NCI-H2081 (cell line): ENCODE measurements at places on chromosomes 13 and 19.

GRCh38 chr19:44636439-44637389, 7.0 kb upstream of the PVR start:
- no peak for DNase-seq

- no peak for DNase-seq
Measured at GRCh38 chr13:112769615-112770014, 79.8 kb downstream of the ATP11A start.

DNA sequence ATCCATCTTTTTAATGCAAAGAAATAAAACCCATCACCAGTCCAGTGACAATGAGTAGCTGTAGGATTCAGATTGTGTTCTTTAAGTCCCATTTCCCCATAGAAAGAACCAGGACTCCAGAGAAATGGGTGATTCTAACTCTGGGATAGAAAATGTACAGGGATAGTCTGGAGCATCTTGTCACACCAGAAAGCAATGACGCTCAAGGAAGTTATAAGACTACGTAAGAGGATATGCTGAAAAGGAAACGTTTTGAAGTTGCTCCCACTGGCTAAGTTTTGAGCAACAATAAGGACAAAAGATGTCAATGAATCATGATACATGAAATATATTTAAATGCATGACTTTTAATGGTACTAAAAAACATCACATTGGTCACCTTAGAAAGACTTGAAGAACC, 360.1 kb downstream of the DLEU7 start:
- no peak for DNase-seq

DNA sequence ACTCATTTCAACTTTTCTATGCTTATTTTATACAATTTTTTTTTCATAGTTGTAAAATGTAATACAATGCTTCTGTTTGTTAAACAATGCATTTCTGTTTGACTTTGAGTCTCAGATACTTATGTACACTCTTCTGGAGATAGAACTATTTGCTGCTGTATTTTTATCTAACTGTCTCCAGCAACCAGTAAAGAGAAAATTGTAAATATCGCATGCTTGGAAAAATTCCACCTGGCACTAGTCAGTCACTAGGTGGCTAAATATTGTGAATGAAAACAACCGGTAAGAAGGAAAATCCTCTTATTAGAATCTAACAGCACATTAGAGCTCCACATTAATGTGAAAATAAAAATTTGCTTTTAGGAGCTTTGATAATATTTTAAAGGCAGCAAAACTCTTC, 876.5 kb downstream of the PCDH9 start:
- DNase-seq: peak; percentile 67

DNA sequence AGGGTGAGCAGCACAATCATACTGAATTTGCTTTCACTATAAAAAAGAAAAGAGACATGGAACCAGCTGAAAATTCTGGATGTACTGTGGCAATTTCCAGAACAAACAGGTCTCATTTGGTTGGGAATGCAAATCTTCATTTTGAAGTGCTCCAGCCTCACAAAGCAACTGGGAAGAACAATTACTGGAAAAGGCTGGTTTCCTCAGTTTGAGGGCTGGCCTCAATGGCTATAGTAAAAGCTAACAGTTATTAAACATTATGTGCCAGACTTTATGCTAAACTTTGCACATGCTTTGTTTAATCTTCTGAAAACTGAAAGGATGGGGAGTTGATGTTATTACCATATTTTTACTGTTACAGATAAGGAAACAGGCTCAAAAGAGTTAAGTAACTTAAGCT, 3.0 kb downstream of the OBI1 start:
- DNase-seq: no peak

GRCh38 chr13:87676254-87677042, 5.3 kb downstream of the SLITRK5 start:
- no peak for DNase-seq

DNA sequence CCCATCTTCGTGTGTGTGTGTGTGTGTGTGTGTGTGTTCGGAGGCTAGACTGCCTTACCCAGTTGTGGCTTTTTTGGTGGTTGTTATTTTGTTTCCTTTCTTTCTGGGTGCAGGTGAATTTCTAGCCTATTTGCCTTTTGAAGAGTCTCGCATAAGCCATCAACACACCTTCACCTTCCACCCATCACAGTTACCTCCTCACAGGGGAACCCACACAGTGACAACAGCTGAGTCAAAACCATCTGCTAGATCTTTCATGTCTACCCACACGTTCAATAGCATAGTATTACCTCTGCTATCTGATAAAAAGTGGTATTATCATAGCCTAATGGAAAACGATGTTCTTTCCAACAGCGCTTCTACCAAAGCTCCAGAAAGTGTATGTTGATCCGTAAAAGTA, 303.2 kb upstream of the TMTC4 start:
- no peak for DNase-seq

DNA sequence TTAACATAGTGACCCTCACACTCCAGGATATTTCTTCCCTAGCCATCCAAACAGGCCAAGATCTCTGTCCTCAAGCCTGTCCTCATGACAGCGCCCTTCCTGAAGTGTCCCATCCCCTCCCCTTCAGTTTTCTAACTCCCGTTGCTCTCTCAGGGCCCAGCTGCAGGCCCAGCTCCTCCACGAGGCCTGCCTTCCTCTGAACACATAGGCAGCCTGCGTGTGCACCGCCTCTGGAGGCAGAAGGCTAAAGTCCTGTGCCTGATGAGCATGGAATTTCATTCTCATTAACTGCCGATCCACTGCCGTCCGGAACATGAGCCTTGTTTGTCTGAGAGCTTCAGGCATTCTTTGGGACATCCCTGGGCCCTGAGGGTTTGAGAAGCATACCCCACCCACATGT, 306.4 kb downstream of the DCLK1 start:
- no peak for DNase-seq

GRCh38 chr19:48400018-48400742, 6.7 kb downstream of the GRIN2D start:
- DNase-seq: peak; percentile 21

GRCh38 chr19:3723110-3723488, 14.9 kb downstream of the TJP3 start:
- no peak for DNase-seq

DNA sequence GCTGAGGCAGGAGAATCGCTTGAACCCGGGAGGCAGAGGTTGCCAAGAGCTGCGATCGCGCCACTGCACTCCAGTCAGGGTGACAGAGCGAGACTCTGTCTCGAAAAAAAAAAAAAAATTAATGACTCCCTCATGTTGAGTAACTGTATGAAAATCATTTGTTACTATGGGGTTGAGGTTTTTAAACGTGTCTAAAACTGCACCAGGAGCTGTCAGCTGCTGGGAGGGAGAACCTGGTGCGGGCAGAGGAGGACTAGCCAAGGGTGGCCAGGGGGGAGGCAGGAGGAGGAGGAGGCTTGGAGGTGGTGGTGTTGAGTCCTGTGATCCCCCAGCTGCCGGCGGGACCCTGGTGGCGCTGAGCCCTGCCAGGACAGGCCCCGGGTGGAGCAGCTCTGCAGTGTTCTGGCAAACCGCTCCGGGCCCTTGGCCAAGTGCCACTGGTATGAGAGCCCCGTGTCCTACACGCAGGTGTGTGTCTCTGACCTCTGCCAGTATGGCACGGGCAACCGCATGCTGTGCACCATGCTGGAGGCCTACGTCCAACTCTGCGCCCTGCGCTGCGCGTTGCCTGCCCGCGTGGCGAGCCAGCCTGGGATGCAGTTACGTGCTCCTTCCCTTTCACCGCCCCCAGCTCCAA, 17.1 kb upstream of the FXYD3 start:
- no peak for DNase-seq
